Right atrium auricular region (tissue), 2 donors: ENCODE measurements at places on chromosomes 4 and X. TPM values are rescaled to one million over a fixed set of nuclear protein-coding genes. Genes with fewer than 3 reads are reported as not detected.

Gene GSX2
- not detected for total RNA-seq

Gene PASD1
- total RNA-seq = not detected

Gene BCLAF3
- total RNA-seq = 4.1 TPM

Gene EDNRA
- total RNA-seq = 64.8 TPM

DNA sequence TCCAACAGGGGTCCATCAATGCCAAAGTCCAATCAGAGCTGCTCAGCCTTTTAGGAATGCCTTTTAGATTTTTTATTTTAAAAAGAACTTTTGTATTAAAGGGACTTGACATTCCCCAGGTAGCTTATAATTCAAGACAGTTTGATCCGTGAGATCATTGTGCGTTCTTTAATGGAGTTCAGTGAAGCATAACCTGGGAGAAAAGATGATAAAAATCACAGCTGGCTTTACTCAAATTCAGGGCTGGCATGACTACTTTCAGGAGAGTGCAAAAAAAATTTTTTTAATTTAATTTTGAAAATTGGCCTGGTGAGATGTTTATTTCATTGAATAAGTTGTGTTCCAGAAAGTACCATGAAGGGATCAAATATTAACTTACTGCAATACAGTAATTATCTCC lies 118.2 kb downstream of the VCX2 start:
- no peak for DNase-seq

DNA sequence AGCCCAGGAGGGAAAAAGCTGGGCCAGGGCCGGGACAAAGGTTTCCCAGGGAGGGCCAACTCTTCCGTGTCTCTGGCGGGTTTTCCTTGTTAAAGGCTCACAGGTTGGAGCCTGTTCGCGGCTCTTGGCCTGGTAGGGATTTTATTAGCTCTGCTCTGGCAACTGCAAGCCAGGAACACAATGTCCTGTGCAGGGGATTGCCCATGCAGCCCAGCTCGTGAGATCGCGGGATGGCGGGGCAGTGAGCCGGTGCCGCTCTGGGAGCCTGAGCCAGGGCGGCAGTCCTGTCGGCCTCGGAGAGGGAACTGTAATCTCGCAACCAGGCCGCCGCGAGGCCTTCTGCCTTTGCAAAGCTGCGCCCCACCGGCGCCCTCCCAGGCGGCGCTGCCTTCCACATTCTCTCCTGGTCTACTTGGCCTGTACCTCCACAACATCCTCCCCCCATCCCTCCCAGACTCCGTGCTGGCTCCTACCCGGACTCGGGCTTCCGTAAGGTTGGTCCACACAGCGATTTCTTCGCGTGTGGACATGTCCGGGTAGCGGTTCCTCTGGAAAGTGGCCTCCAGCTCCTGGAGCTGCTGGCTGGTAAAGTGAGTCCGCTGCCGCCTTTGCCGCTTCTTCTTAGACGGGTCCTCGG lies 2.1 kb downstream of the PITX2 start:
- DNase-seq = no peak

DNA sequence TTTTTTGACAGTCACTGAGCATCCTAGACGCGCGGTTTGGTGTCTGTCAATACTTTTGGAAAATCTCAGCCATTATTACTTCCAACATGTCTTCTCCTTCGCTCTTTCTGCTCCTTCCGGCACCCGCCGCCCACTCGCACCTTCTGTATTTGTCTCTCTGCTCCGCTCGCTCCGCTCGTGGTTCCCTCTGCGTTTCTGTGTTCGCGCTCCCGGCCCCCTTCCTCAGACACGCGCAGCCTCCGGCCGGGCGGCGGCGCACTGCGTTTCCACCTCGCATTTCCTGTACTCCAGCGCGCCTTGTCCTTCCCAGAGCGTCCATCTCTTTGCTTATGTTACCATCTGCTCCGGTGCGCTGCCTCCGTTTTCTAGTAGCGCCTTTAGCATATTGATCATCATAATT lies 21.1 kb downstream of the PDE6B start:
- DNase-seq = no peak

DNA sequence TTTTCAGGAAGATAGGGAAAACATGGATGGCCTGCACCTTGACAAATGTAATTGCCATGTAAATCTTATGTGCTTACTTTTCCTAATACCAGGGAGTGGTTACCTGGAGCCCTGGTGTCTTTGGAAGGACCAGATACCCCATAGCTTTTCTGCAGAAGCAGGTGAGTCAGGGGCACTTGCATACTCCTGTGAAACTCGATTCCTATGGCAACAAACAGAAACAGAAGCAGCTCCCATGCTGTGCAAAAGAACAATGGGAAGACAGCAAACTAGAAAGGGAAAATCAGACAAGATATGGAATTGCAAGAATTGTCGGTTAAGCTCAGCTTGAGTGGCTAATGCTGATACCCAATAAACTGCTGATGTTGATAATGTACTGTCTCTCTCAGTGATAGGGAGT lies 117.4 kb upstream of the AFF2 start:
- no peak for DNase-seq

- no peak for DNase-seq
These were observed 78.8 kb downstream of the TET2 start for GRCh38 chr4:105225500-105225899.

GRCh38 chrX:114715096-114715495 lies 131.2 kb downstream of the HTR2C start:
- no peak for DNase-seq

DNA sequence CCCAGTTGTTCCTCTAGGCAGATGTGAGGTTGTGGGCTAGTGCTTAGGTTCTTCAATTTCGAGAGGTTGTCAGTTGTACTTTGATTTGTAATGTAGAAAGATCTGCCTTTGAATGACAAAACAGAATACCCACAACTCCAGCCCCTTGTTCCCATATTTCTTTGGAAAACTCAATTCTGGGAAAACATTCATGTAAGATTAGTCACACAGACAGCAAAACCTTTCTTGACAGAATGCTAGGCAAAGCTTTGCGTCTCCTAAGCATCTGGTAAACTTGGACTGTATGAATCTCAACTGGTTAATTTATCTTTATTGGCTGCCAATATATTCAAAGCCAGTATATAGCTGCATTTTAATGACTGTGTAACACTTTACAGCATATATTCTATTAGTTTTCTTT lies 34.9 kb downstream of the NOCT start:
- no peak for DNase-seq

GRCh38 chrX:86295293-86295692 lies 147.0 kb downstream of the DACH2 start:
- DNase-seq = no peak

DNA sequence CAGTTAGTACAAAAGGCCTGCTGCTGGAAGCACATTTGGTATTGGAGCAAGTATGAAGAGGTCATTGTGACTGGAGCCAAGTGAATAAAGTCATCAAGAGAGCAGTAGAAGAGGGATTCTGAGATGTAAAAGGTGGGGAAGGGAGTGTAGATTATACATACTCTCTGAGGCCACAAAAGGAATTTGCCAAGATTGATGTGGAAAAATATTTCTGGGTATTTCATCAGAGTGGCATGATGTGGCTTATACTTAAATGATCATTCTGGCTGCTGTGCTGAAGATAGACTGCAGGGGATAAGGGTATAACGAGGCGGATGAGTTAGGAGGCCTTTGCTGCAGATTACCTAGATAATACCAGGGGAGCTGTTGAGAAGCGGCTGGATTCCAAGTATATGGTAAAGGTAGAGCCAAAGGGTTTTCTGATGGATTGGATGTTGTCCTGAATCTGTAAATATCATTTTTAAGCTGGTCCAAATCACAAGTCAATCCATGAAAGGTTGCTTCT lies 231.8 kb upstream of the AGA start:
- DNase-seq = no peak

DNA sequence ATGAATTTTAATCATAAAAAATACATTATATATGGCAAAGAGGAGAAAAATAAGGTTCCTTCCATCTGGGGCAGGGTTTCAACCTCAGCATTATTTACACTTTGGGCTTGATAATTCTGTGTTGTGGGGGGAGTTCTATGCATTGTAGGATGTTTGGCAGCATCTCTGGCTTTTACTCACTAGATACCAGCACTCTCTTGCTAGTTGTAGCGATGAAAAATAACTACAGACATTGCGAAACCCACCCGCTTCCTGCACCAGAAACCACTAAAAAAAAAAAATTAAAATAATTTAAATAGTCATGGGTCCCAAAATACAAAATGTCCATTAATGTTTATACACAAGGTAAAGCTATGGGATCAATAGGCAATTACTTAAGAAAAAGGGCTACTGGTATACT lies 52.7 kb downstream of the PPP3CA start:
- no peak for DNase-seq

- no peak for DNase-seq
These were observed at the start of gene CYBB for GRCh38 chrX:37779857-37780256. CYBB (plus strand) TSS chrX:37780059; CDS start chrX:37780078, 19 bp downstream.

- no peak for DNase-seq
These were observed 1.9 kb upstream of the VEGFC start for GRCh38 chr4:176794651-176795050.

DNA sequence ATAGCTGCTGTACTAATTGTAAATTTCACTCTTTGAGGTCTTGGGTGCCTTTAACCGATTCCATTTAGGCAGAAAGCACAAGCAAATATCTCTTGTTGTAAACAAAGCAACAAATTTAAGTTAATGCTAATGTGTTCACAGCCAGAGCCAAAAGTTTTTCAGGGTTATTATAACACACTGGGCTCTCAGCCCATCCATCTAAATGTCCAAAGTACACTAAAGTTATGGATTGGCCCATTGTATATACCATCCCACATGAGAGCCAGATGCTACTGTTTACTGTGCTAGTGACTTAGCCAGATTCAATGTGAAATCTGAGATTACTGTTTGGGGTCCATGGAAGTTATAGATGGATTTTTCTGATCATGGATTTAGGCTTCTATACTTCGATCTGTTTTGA lies 186.7 kb downstream of the LARP7 start:
- no peak for DNase-seq
